IMR-90 (cell line): ENCODE measurements at places on chromosomes 16 and 17. TPM values are rescaled to one million over a fixed set of nuclear protein-coding genes. Genes with fewer than 3 reads are reported as not detected.
A peak's percentile ranks its signal among the peaks of the same experiment; 100 is the strongest.

DNA sequence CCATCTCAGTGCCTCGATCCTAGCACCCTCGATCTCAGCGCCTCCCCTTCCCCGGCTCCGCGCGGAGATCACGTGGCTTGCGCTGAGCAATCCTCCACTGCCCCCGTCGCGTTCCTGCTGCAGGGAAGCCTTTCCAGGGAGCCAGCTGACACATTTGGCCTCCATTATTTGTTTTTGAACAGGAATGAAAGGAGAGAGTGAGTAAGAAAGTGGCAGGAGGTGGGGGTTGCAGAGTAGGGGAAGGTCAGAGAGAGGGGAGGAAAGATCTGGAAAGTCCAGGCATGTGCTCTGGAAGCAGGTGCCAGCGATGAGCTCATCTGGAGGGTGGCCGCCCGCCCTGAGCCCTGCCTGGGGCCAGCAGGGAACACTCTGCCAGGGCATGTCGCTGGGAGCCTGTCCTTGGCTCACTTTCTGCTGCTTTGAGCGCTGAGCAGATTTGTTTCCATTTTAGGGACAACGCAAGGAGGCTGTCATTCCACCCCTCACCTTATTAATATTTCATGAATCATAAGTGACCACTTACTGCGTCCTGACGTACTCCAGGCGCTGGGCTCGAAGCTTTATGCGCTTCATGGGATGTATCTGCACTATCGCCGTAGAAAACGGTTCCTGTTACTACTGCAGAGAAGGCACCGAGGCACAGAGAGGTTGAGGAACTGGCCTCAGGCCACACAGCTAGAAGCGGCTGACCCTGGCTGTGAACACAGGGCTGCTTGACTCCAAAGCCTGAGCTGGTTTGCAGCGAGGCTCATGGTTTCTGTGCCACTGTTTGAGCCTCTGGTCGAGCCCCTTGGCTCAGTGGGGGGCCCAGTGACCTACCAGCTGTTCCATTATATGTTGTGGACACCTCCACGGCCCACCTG is 283.1 kb downstream of the SEC14L1 start:
- peak; percentile 98 for DNase-seq

DNA sequence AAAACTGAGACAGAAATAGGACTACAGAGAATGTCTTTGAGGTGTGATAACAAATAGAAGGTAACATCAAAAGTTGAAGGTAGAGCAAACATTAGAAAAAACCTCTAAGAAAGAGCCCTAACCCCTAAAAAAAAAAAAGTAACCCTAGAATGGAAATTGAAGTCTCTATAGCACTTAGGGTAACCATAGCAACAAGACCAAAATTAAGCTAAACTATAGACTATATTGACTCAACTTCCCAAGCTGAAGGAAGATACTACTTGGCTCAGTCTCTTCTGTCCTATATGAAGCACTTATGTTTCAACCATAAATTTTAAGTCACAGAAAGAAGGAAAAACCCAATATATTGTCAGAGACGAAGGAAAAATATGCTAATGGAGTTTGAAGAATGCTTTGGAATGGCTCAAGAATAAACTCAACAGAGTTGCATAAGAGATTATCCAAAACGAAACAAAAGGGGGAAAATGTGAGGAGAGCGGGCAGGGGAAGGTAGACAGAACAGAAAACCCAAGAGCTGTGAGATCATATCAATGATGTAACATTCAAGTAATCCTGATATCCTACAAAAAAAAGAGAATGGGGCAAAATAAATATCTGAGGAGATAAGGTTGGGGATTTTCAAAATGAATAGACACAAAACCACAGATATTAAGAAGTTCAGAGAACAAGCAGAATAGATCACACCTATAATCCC is 88.4 kb downstream of the USP32 start:
- DNase-seq: no peak

- DNase-seq: no peak
These were observed 19.5 kb upstream of the SLC5A10 start for GRCh38 chr17:18932360-18933055.

- peak; percentile 76 for DNase-seq
These were observed 90.6 kb upstream of the CDH5 start for GRCh38 chr16:66275775-66276428.

- no peak for DNase-seq
These were observed 335.2 kb downstream of the SEC14L1 start for GRCh38 chr17:77476006-77476405.

The LRRC59 gene
- 233 and 241 TPM in 2 replicates for total RNA-seq

The IGF2BP1 gene
- 10.2 and 11.9 TPM in 2 replicates for total RNA-seq

The ANTKMT gene
- total RNA-seq: 7.3 and 7.5 TPM in 2 replicates

The SLC4A1 gene
- total RNA-seq: not detected in 2 replicates

The AIPL1 gene
- total RNA-seq: not detected in 2 replicates
